Sigmoid colon (tissue), 7 donors: ENCODE measurements at places on chromosomes 13 and 19. TPM values are rescaled to one million over a fixed set of nuclear protein-coding genes. Genes with fewer than 3 reads are reported as not detected.

The ZNF575 gene
- 4.0 TPM for polyA plus RNA-seq

The SLC1A6 gene
- polyA plus RNA-seq = not detected

The SMIM44 gene
- not detected for polyA plus RNA-seq

The SERP2 gene
- 6.0 TPM for polyA plus RNA-seq

The AKT1S1 gene
- polyA plus RNA-seq = 30.3 TPM

The SELENOV gene
- polyA plus RNA-seq = not detected

The CILP2 gene
- not detected for polyA plus RNA-seq

The APOC1 gene
- 49.9 TPM for polyA plus RNA-seq

- DNase-seq = no peak
Observed at GRCh38 chr13:76455960-76456359, 430.2 kb downstream of the KCTD12 start.

DNA sequence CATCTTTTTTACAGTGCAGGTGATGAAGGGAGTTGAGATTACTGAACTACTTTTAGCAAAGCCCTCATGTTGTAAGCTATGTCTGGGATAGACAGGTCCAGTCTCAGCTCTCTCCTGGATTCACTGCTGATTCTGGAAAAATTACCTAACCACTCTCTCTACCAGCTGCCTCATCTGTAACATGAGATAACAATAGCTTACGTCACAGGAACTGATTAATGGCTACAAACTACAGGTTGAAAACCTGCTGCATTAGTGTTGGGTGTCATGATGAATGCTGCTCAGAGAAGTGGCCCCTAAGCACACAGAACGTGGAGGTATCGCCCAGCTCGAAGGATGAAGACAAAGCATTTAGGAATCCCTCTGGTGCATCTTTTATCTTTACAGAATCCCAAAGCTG, 277.8 kb downstream of the ABCC4 start:
- no peak for DNase-seq

DNA sequence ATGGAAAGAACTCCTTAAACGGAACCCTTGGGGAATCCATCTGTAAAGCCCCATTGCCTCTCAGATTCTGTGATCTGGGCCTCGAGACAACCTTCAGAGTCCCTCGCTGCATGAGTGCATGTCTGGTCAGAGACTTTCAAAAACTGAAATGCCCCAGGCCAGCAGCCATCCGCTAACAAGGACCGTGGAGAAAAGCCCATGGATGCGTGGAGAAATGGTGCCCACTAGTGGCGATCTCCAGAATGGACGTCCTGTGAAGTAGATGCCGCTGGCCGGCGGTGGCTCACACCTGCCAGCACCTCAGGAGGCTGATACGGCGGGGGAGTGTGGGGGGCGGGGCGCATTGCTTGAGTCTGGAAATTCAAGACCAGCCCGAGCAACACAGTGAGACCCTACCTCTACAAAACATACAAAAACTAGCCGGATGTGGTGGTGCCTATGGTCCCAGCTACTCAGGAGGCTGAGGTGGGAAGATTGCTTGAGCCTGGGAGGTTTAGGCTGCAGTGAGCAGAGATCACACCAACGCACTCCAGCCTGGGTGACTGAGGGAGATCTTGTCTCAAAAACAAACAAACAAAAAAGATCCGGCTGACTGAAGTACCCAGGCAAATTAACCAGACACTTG, 7.9 kb upstream of the CDC16 start:
- peak; percentile 93 for DNase-seq

GRCh38 chr19:33878910-33879810, 82.5 kb downstream of the KCTD15 start:
- no peak for DNase-seq

DNA sequence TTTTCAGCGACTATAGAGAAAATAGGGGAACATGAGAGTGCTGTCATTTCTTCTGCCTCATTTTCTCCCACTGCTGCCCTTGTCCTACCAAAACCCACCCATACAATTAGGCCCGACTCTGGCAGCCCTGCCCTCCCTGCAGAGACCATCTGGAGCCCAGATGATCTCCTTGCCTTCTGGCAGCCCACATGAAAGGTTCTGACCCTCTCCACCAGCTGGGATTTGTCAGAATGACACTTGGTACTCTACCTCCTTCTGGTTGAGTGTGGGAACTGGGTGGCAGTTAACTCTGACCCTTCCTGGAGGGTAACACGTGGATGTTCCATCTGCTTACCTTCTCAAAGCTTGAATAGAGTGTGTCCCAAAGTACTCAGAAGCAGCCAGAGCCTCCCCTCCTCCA, 21.0 kb upstream of the SIAH3 start:
- no peak for DNase-seq

- no peak for DNase-seq
Observed at GRCh38 chr19:40216013-40216776, 2.0 kb downstream of the TTC9B start.

DNA sequence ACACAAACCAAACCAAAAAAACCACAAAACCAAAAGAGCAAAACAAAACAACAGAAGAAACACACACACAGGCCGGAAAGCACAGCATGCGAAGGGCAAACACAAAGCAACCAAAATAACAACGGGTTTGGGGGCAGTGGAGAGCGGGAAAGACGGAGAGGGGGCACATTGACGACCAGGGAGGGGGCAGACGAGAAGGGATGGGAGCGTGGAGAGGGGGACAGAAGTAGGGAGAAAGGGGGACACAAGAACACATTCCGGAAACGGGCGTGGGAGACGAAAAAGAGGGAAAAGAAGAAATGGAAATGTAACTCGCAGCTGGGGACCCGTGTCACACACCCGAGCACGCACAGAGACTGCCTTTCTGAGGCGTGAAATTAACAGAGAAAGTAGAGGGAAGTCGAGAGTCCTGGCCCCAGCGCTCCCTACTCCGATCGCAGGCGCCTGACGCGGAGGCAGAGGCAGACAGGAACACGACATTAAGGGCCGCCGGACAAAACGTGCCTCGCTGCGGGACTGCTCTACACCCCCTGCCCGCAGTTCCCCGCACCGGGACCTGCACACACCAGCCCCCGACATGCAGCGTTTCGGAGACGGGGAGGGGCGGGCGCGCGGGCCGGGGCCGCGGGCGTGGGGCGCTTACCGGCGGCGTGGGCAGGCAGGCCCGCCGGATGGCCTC, 652 bp downstream of the POU4F1 start:
- DNase-seq = no peak

GRCh38 chr13:31846961-31847752, 107.8 kb downstream of the RXFP2 start:
- peak; percentile 64 for DNase-seq

DNA sequence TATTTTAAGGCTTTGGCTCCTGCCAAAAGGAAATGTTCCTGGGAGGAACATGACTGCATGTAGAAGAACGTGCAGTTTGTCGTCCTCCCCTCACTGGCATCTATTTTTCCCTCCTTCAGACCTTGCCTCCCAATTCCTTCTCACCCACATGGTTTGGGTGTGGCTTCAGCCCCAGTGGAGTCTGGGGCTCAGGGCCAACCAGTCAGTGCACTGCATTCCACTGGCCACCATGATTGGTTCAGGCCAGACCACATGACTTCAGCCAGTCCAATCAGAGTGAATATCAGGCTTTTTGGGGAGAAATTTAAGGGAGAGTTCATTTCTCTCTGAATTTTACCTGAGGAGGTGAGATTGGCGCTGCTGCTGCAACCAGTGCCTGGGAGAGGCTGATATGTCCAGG, 171.6 kb downstream of the ZIC5 start:
- no peak for DNase-seq

DNA sequence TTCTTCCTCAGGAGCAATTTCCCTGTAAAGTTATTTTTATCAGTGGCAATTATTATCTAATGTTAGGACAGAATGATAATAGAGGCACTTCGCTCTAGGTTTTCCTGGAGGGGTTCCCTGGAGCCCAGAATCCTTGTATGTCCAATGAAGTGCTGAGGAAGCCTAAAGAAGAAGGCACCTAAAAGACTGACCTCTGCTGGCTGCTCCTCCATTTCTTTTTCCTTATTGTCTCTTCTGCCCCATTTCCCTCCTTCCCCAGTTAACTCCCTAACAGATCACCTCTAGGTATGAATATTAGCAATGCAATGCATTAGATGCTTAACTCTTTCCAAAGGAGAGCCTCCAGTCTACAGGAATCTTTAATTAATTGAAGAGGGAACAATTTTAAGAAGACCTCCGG, 985.4 kb downstream of the DIAPH3 start:
- no peak for DNase-seq

- no peak for DNase-seq
Observed at GRCh38 chr19:51595190-51596175, 24.4 kb downstream of the ZNF175 start.

DNA sequence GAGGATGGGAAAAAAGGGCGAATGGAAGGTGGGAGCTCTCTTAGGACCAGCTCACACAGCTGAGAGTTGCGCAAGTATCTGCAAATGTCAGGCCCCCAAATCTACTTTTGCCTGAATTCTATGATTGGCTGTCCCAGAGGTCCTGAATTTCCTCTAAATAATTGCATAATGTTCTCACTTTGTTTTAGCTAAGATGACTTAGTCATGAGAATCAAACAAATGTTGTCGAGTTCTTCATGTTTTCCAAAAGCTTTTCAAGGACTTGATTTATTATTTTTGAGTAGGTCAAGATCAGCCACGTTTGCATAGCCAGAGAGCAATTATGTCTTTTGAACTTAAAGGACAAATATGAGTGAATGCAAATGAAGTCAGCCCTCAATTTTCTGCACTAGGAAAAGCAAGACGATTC, 246.6 kb upstream of the MAB21L1 start:
- peak; percentile 77 for DNase-seq
